ENCODE measurements at places on chromosomes 16 and 17.
A peak's percentile ranks its signal among the peaks of the same experiment; 100 is the strongest.

DNA sequence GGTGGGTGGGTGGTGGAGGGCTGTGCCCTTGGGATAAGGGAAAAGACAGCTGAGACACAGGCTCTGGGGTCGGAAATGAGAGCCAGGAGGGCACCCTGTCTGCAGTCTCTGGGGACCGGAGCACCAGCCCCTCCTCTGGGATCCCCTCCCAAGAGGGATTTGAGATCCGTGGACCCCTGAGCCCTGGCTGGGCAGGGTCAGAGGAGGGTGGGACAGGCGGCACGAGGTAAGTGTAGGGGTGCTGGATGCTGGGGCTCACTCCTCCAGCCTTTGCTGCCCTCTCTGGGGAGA, 425 bp downstream of the SGSH start:
- DNase-seq = no peak

GRCh38 chr17:17484451-17484899, 7.7 kb downstream of the MED9 start:
- DNase-seq = no peak

GRCh38 chr16:4743226-4743878, 9.0 kb downstream of the DNAAF8 start:
- DNase-seq = no peak

- DNase-seq = peak; percentile 63
These were observed 8.6 kb upstream of the MC1R start for GRCh38 chr16:89909777-89910716.

- no peak for DNase-seq
These were observed 356.4 kb upstream of the TOM1L1 start for GRCh38 chr17:54544249-54544648.

All from hematopoietic multipotent progenitor cell (in vitro differentiated cells).